Activated T-cell treated with anti-CD3 and anti-CD28 coated beads, Interleukin-2, amount 50 U/mL, for 72 hours (primary cell): ENCODE measurements at places on chromosomes 2 and 18.

GRCh38 chr18:24370120-24370519, 27.5 kb downstream of the OSBPL1A start:
- no peak for DNase-seq

- no peak for DNase-seq
Observed at GRCh38 chr2:85659324-85659981, 8.5 kb downstream of the SFTPB start.

GRCh38 chr2:240959941-240960308, 38.5 kb upstream of the SNED1 start:
- no peak for DNase-seq

GRCh38 chr2:108594982-108595464, 60.8 kb downstream of the LIMS1 start:
- DNase-seq = peak; percentile 34

- no peak for DNase-seq
Observed at GRCh38 chr2:192277494-192278109, 82.9 kb upstream of the TMEFF2 start.

DNA sequence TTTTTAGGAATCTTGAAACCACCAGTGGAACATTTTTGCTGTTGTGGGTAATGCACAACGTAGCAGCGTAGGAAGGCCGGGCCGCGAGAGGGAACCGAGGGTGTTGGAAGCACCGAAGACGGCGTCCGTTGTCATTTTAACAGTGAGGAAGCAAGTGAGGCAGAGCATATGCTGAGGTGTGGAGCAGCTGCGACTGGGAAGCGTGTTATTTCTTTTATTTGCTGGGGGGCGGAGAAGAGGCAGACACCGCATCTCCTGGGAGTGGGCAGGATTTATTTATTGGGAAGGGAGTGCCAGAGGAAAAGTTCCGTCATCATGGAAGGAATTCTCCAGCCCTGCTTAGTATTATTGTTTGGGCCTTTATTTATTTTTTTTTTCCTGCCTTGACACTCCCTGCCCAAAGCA, 232.8 kb downstream of the KLHL29 start:
- no peak for DNase-seq

DNA sequence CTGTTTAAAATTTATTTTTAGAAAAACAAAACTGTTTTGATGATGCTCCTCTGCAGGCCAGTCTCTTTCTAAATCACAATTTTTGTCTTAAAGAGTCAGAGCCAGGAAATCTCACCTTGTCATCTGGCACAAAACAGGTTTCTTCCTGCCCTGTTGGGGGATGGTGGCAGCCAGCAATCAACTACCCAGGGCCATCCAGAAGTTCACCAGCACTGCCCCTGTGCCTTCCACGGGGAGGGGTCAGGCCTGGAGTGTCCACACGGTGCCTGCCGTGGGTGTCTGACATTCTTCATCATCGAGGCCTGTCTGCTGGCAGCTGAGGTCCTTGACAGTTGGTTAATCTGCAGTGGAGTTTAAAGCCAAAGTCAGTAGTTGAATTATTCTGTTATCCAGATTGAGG, 40.0 kb upstream of the BMP10 start:
- no peak for DNase-seq

- DNase-seq = no peak
Observed at GRCh38 chr2:238847419-238847801, 475 bp upstream of the TWIST2 start.

- no peak for DNase-seq
Observed at GRCh38 chr18:34595690-34596089, 114.4 kb upstream of the DTNA start.

- DNase-seq = no peak
Observed at GRCh38 chr2:69617744-69618143, 25.8 kb downstream of the AAK1 start.

GRCh38 chr2:121635371-121635770, 13.9 kb downstream of the CLASP1 start:
- no peak for DNase-seq

- no peak for DNase-seq
Observed at GRCh38 chr2:59282374-59283057, 1041.4 kb upstream of the FANCL start.

GRCh38 chr2:104932243-104932642, 78.3 kb downstream of the POU3F3 start:
- no peak for DNase-seq

- no peak for DNase-seq
Observed at GRCh38 chr2:66435549-66435875, 587 bp downstream of the MEIS1 start.

- no peak for DNase-seq
Observed at GRCh38 chr2:234497594-234498235, 834 bp upstream of the ARL4C start.
